ENCODE measurements at places on chromosomes 4 and X. TPM values are rescaled to one million over a fixed set of nuclear protein-coding genes. Genes with fewer than 3 reads are reported as not detected.
A peak's percentile ranks its signal among the peaks of the same experiment; 100 is the strongest.

HSFX1 gene
- 2.1 TPM for total RNA-seq

- H3K36me3 ChIP-seq = no peaks in the 10 kb centered on the region
- H3K4me3 ChIP-seq = no peak overlapping the region
- H3K27ac ChIP-seq = no peak overlapping the region
Observed at GRCh38 chrX:28609917-28610613, 22.8 kb downstream of the IL1RAPL1 start.

DNA sequence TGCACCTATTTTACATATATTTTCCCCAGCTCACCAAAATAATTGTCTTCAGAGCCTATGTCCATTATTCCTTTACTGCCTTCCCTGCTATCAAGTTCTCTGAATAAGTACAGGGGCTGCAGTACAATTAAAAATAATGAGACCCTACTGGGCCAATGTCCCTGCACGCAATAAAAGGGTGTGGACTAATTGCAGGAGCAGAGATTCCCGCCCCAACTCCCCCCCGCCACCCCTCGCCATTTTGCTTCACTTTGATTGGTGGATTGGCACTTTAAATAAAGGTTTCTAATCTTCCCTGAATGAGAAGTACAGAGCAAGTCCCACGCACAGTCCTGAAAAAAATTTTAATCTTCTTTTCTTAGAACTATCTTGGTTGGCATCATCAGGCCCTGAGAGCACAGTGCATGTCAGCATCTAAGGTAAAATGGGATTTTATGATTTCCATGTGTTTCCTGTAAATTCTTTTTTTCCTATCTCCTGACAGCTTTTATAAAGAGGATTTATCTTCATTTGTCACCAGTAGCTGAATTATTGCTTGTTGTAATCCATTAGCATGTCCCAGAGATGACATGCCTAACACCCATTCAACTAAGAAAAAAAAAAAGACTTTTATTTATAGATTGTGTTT is at the start of gene AMBN:
Gene AMBN, plus strand, starts transcription at position 302 of the 628 bp plus-strand sequence. Its CDS starts 103 bp downstream, at position 405.
- DNase-seq = no peak
- H3K4me3 ChIP-seq = no peak within 1 kb of the TSS
- no peaks in the 10 kb centered on the region for H3K27me3 ChIP-seq
- H3K36me3 ChIP-seq = no peaks in the 10 kb centered on the region
- no peak within 1 kb of the TSS for H3K27ac ChIP-seq

PDE5A gene
- 6.8 TPM for total RNA-seq

DNA sequence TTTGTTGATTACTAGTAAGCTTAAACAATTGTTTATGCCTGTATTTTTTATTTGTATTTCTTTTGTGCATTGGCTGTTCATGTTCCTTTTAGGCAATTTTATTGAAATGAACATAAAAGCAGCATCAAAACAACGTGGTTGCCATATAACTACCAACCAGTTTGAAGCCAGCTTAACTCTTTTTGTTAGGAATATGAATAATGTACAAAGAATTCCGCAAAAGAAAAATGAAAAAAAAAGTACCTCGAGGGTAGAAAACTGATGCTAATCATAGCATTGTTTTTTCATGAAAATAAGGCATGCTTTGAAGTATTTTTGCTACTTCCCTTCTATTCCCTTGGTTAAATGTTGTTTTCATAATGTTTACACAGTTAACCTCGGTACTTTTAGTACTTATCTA is 1024.0 kb upstream of the SLIT2 start:
- DNase-seq = no peak
- no peaks in the 10 kb centered on the region for H3K36me3 ChIP-seq
- no peaks in the 10 kb centered on the region for H3K4me1 ChIP-seq
- no peak overlapping the region for H3K27ac ChIP-seq
- no peaks in the 10 kb centered on the region for H3K27me3 ChIP-seq
- H3K4me3 ChIP-seq = no peak overlapping the region

DNA sequence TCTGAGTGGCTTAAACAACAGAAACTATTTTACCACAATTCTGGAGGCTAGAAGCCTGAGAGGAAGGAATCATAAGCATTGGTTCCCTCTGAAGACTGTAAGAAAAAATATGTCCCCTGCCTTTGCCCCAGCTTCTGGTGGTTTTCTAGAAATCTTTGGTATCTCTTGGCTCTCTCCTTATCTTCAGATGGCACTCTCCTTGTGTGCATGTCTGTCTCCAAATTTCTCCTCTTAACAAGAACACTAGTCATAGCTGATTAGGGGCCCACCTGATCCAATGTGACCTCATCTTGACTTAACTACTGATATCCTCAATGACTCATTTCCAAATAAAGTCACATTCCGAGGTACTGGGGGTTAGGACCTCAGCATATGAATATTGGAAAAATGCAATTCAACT is 635.0 kb upstream of the NR3C2 start:
- no peaks in the 10 kb centered on the region for H3K36me3 ChIP-seq
- no peaks in the 10 kb centered on the region for H3K4me1 ChIP-seq
- H3K27ac ChIP-seq = no peak overlapping the region
- DNase-seq = no peak
- H3K27me3 ChIP-seq = no peaks in the 10 kb centered on the region

DNA sequence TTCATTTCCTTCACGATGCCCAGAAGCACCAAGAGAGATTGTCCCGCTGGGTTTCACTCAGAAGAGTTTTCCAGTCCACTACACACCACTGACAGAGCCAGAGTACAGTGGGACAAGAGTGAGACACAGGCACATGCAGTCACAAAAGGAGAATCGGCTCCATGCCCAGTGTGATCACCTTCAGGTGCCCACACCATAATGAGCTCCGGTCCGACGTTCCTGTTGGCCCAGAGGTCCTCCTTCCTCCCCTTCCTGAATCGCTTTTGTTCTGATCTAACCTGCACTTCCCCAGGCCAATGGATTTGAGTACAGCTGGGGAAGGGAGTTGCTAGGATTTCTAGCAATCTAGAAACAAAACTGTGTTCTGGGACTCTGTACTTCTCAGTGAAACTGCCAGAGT is 4.6 kb upstream of the CHRNA9 start:
- no peaks in the 10 kb centered on the region for H3K36me3 ChIP-seq
- no peak overlapping the region for H3K27ac ChIP-seq
- H3K4me1 ChIP-seq = no peaks in the 10 kb centered on the region
- H3K27me3 ChIP-seq = no peaks in the 10 kb centered on the region
- DNase-seq = no peak
- no peak overlapping the region for H3K4me3 ChIP-seq

GRCh38 chr4:1122505-1122904 is 9.1 kb upstream of the RNF212 start:
- no peak overlapping the region for H3K4me3 ChIP-seq
- H3K27me3 ChIP-seq = no peaks in the 10 kb centered on the region
- no peak for DNase-seq
- H3K36me3 ChIP-seq = no peaks in the 10 kb centered on the region

DNA sequence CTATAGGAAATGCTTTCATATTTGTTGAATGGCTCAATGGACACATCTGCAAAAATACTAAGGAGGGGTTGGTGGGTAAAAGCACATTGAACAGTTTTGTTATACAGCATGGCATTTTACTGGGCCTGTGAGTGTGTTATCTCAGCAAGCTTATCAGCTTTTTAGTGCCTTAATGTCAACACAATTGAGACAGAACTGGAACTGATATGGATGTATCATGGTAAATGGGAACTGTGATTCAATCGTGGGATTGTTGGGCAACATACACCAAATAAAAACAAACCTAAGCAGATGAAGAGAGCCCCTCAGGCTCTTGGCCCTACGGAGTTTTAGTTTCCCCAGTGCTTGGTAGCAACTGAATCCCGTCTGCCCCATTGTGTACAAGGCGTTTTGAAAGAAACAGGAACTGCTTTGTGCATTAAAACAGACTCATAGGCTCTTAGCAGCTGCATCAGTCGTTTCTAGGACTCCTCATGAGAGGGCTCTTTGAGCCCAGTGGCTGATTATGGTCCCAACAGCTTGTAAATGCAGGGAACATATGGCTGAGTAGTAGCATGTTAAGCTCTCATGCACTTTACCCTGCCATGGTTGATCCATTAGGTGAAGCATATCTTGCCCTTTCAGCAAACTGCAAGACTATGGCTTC is 7.3 kb downstream of the GPR119 start:
- DNase-seq = no peak
- H3K27me3 ChIP-seq = no peaks in the 10 kb centered on the region
- H3K4me1 ChIP-seq = no peaks in the 10 kb centered on the region
- H3K27ac ChIP-seq = no peak overlapping the region

SCRG1 gene
- 0.24 TPM for total RNA-seq

DNA sequence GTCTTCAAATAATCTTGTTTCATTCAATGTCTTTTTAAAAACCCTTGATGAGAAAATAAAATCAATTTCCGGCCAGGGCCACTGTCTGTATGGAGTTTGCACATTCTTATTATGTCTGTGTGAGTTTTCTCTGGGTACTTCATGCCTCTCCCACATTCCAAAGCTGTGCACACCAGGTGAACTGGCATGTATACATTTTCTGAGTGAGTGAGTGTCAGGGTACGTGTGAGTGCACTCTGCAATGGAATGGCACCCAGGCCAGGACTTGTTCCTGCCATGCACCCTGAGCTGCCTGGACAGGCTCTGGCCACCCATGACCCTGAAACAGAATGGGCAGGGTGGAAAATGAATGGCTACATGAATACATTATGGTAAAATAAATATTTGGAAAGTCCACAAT is 61.3 kb downstream of the UBE2NL start:
- H3K4me3 ChIP-seq = no peak overlapping the region
- H3K4me1 ChIP-seq = no peaks in the 10 kb centered on the region
- H3K27me3 ChIP-seq = no peaks in the 10 kb centered on the region
- DNase-seq = no peak
- H3K36me3 ChIP-seq = no peaks in the 10 kb centered on the region
- H3K27ac ChIP-seq = no peak overlapping the region

- no peak overlapping the region for H3K4me3 ChIP-seq
- peaks cover 3% of the 10 kb centered on the region for H3K4me1 ChIP-seq
- no peak for DNase-seq
- H3K27ac ChIP-seq = no peak overlapping the region
Observed at GRCh38 chrX:19793471-19793870, 93.9 kb downstream of the SH3KBP1 start.

GRCh38 chr4:158949099-158949498 is 153.8 kb upstream of the RAPGEF2 start:
- H3K4me1 ChIP-seq = no peaks in the 10 kb centered on the region
- no peak overlapping the region for H3K4me3 ChIP-seq
- H3K27ac ChIP-seq = peak overlapping the region; percentile 62

ODAPH gene
- total RNA-seq = not detected

FABP2 gene
- total RNA-seq = 2.5 TPM

BANK1 gene
- total RNA-seq = not detected

HPRT1 gene
- 22.5 TPM for total RNA-seq

DNA sequence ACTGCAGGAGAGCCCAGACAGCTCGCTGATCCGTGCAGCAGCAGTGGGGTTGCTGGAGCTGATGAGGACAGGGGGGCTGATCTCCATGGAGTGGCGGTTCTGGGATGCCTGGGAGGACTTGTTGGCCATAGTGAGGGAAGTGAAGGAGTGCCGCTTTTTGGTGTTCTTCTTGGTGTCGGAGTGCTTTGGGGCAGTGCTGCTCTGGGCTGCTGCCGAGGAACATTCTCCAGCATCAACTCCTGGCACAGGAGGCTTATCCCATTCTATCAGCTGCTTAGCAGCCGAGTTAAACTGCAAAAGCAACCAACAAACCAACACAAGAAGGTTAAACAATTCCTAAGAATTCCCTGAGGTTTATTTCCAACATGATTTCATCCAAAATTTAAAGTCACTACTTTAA is 126.3 kb upstream of the CBR4 start:
- no peak overlapping the region for H3K4me3 ChIP-seq
- DNase-seq = no peak
- peaks cover 62% of the 10 kb centered on the region for H3K4me1 ChIP-seq
- no peak overlapping the region for H3K27ac ChIP-seq

GRCh38 chr4:78493731-78494130 is 57.8 kb upstream of the ANXA3 start:
- no peak overlapping the region for H3K27ac ChIP-seq
- no peaks in the 10 kb centered on the region for H3K36me3 ChIP-seq
- no peak overlapping the region for H3K4me3 ChIP-seq
- H3K27me3 ChIP-seq = no peaks in the 10 kb centered on the region
- DNase-seq = no peak

DNA sequence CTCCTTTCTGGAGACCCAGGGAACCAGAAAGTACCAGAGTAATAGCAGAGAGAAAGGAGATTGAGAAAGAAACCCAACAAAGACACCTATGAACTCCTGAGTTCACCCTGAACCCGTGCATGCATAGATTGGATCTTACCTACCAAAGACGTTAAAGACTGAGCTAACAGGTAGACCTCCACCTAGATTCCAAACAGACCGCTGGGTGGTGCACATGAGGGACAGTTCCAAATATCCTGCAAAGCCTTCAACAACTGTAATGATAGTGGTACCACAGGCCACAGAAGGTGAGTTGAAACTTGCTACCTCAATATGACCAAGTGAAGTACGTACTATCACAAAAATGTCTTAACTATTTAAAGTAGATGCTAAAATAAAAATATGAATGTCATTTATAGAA is 34.0 kb upstream of the NR0B1 start:
- no peaks in the 10 kb centered on the region for H3K4me1 ChIP-seq
- no peaks in the 10 kb centered on the region for H3K36me3 ChIP-seq
- no peak overlapping the region for H3K4me3 ChIP-seq
- no peak for DNase-seq

RPS3A gene
- total RNA-seq = 879 TPM

DNA sequence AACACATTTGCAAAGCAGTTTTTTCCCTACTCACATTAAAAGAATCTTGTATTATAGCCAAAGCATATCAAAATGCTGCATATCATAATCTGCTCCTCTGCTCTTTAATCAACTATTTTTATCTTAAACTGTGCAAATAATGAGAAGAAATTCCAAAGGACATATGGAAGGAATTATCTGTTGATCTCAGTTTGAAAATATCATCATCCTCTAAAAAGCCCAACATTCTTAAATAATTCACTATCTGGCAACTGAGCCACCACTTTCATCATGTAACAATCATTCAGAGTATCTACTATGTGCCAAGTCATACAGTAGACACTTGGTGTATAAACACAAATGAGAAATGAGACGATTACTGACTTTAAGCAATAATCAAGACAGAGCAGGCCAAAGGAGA is 63.0 kb downstream of the PRSS12 start:
- H3K36me3 ChIP-seq = no peaks in the 10 kb centered on the region
- no peaks in the 10 kb centered on the region for H3K27me3 ChIP-seq
- H3K4me3 ChIP-seq = no peak overlapping the region
- no peak overlapping the region for H3K27ac ChIP-seq
- no peaks in the 10 kb centered on the region for H3K4me1 ChIP-seq

DNA sequence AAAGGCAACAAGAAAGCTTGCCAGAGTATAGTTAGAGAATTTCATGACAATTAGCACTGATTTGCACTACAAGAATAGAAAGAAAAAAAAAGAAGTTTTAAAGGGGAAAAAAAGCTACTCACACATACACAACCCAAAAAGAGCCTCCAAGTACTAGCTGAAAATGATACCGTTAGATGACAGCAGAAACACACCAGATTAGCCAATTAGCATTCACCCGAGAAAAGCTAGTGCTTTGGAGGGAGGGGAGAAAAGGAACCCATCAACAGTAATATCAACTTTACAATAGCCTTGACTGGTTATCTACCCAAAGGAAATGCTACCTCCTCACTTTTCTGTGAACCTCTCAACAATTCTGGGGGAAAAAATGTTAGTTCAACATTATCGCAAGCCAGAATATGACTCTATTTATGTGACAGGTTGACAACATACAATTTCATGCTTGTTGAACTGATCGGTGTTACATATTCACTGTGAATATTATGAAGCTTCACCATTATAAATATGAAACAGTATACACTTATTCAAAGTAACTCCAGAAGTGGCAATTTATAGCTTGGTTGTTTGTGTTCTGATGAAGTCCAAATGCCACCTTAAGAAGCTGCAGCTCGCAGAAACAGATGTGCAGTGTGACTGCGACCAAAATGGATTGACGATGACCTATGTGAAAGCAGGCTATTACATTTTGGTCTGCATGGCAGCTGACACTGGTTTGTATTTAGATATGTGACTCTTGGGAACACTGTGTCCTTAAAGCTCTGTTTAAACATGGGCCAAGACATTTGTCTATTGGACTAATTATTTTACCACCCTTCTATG is 15.9 kb downstream of the PPARGC1A start:
- H3K27ac ChIP-seq = peak overlapping the region; percentile 71
- DNase-seq = no peak
- no peak overlapping the region for H3K4me3 ChIP-seq
